Ammon's horn (tissue), 1 donor: ENCODE measurements at places on chromosomes 6 and 20.

- DNase-seq = no peak
Observed at GRCh38 chr6:16575655-16576054, 185.6 kb downstream of the ATXN1 start.

GRCh38 chr6:39381550-39382140 lies 59.1 kb upstream of the KCNK16 start:
- DNase-seq = no peak

DNA sequence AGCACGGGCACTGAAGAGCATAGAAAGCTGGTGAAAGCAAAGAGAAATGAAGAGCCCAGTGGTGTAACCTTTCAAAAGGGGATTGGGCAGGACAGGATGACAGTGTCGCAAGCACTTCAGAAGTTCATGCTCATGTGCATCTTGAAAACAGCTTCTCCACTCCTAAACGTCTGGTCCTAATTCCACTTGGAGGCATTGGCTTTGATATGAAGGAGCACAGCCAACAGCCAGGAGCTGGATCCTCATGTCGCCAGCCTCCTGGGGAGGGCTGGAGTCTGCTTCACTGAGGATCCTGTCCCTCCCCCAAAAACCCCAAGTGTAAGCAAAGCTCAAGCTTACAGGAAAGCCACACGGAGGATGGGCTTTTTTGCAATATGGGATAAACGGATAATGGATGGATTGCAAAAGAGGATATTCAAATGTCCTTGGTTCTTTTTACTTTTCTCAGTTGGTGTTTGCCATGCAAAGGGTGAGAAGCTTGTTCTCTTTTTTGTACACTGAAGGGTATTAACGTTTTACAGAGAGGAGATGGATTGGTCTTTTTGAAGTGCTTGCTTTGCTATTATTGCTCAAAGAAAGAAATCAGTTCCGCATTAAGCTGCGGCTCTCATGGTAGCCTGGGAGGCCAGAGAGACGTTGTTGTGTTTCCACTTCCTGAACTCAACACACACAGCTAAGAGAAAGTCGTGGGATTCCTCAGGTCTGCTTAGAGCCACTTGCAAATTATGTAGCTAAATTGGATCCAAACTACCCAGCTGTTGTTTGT lies 92.2 kb downstream of the SIM1 start:
- no peak for DNase-seq

DNA sequence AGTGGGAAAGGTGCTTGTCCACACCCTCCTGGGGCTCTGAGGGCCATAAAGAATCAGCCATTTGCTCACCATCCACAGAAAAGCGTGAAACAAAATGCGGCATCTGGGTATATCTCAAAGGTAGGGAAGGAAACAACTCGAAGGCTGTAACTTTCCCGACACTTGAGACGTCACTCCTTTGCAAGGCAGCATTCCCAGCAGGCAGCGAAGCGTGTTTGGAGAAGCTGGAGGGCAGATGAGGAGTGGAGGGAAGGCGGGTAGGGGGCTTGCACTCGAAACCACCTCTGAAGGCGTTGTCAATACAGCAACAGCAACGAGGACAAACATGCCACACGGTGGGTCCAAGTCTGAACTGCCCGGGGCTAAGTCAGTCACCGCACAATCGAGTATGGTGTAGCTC lies 98.4 kb downstream of the FOXC1 start:
- DNase-seq = no peak

DNA sequence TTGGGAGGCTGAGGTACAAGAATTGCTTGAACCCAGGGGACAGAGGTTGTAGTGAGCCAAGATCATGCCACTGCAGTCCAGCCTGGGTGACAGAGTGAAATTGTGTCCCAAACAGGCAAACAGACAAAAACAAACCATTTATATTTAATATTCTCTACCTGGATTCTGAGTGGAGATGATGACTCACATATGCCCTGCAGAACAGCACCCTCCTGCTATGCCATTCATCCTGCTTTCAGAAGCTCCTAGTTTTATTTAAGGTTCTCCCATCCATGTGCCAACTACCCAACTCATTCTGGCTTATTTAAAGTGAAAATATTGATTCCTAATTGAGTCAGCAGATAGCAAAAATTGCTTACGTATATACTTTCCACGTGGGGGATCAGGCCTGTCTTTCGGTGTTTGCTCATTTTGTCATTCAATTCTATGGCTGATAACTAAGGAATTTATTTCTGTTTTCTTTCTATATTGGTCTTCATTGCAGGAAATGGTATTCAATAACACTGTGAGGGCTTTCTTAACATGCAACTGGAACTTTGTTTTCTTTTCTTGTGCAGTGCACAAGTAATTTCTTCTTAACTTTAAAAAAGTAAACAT lies 459.1 kb upstream of the JAG1 start:
- DNase-seq = no peak

DNA sequence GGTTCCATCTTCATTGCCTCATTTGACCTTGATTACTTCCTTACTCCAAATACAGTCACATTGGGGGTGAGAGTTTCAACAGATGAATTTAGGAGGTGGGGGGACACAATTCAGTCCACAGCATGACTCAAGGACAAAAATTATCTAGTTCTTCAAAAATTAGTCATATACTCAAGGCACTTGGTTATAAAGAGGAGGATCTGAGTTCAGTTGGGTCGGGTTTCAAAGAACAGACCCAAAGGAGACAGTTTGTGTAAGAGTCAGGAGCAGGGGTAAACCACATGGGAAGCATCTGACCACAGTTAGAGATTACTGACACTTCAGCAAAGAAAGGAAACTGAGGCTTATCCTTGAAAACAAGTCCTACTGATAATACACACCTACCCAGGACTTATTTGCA lies 138.0 kb downstream of the TBC1D7 start:
- DNase-seq = no peak

- DNase-seq = no peak
Observed at GRCh38 chr20:41587956-41588355, 30.2 kb downstream of the CHD6 start.
